ENCODE measurements at places on chromosomes 3 and 15.
A peak's percentile ranks its signal among the peaks of the same experiment; 100 is the strongest.

DNA sequence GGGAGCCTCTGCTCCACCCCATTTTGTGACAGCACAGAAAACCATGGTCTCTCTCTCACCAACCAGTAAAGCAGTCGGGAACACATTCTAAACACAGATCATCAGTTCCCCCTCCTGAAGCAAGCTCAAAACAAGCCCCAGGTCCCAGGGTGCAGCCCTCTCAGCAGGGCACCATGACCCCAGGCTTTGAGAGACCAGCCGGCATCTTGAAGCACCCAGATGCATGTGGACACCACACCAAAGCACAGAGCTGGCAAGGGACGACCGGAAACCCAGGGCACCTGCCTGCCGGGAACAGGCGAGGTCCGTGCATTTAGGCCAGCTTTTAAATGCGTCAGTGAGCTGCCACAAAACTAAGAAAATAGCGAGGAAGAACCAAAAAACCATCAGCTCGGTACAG, 103.2 kb upstream of the IQSEC1 start:
- DNase-seq = no peak

- DNase-seq = no peak
Measured at GRCh38 chr15:48624700-48625099, 20.8 kb downstream of the FBN1 start.

DNA sequence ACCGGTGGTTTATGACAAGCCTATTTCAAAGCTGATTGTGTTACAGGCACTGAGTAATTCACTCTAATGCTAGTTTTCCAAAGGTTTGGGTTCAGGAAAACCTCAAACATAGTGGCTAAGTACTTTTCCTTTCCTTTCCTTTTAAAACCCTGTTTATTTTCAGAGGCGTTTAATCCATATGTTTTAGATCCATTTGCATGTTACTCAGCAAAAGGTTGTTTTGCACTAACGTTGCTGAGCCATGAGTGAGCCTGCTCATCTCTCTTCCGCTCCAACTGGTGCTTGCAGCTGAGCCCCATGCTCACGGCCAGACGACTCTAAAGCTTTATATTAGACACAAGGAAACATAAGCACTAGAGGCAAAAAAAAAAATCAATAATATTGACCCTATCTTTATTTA, 9.4 kb downstream of the CEMIP start:
- DNase-seq = peak; percentile 28

DNA sequence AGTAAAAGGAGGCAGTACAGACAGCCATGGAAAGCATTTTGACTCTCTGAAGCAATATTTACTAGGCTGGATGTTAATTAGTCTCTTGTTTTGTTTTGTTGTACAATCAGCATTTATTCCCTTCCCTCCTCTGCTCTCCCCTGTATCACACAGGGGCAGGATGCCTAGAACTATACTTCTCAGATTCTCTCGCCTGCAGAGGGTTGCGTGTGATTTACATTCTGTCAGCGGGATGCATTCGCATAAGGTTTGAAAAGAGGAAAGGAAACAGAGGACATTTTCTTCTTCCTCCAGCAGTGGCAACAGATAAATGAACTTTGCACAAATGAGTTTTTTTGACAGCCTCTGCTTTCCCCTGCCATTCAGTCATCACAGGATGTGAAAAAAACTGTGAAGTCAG, 188.3 kb downstream of the RSL24D1 start:
- no peak for DNase-seq

GRCh38 chr3:12929801-12930200, 88.4 kb upstream of the RPL32 start:
- no peak for DNase-seq

GRCh38 chr3:53190659-53191058, 29.6 kb downstream of the PRKCD start:
- DNase-seq = no peak

DNA sequence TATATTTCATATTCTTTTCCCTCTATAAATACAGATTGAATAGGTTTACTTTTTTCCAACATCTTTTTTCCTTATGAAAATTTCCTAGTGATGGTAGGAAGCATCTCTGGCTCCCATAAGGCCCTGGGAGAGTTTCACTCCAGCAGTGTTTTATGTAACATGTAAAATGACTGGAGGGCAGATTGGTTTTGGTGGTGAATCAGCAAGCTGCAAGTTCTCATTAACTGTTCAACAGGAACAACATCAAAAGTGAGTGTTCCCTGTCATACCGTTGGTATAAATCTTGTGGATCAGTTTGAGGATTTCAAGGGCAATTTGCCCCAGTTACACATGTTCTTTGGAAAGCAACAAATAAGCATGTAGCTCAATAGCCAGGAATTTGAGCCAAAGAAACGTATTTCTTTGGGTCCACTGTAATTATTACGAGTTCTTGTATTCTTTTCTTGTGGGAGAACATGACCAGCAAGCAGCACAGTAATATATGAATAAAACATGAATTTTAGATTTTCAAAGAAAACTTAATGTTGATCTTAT, 345.7 kb downstream of the SV2B start:
- DNase-seq = no peak

DNA sequence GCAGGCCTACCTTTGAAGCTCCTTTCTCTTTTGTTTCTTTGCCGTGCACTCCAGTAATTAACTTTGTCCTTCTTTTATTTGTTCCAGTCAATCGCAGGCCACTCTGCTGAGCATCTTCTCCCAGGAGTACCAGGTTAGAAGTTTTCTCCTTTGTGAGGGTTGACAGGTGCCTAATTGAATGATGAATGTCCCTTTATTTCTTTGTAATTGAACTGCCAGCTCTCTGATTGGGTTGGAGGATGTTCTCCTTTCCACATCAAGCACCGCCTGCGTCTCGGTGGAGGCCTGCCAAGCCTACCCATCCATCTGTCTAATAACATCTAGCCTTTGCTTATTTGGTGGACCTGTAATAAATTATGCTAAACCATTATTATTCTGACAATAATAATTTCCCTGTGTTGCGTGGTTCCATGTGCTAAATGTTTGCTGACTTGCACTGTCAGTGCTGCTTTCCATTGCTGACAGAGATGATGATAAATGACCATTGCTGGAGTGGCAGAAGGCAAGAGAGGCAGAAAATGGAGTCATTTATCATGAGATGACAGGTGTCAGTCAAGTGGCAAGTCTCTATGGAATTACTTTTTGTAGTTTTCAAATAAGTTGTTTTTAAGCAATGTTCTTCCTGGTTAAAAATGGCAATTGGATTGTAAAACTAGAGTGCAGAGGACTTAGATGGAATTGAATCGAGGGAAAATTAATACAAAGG, 64.9 kb downstream of the CDIN1 start:
- peak; percentile 29 for DNase-seq

GRCh38 chr3:138946663-138947494, at the start of the genes FOXL2 and FOXL2NB:
FOXL2 (minus strand) TSS chr3:138947137; CDS start chr3:138946722, 415 bp downstream.
FOXL2NB (plus strand) TSS chr3:138947217; CDS start chr3:138947365, 148 bp downstream.
- DNase-seq = no peak

DNA sequence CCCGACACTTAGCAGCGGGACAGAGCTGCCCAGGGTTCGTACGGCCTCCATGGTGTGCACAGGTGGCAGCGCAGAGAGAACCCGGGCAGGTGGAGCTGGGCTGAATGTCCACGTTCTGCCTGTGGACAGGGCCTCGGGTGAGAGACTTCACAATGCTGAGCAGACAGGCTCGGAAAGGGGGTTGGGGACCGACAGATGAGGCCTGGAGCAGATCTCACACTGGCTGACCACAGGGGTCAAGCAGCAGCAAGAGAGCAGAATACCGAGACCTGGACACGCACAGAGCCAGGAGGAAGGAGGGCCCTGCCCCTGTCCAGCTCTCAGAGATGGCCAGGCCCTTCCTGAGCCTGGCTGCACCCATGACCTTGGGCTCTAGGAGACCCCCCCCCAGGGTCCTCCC, 83.0 kb downstream of the VGLL4 start:
- DNase-seq = no peak

DNA sequence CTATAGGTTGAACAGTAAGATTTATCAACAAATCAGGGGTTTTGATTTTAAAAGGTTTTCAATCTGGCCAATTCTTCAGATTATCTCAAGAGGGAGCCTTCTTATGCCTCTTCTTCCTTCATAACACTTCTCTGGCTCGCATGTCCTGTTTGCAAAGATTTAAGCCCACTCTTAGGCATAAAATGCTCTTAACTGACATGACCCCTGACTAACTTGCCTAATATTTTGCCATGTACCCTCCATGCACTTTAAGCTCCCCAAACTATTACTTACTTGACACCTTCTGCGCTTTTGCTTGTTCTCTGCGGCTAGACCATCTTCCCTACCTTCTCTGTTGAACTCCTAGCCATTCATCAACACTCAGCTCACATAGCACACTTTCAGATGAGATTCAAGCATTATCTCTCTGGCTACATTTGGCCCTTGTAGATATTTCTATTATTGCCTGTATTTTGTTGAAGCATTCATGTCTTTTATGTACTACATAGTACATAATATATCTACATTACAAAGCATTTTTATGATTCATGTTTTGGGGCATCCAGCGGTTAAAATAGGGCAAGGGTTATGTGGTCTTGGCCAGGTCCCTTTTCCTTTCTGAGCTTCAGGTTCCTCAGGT, 1.0 kb upstream of the ARIH1 start:
- peak; percentile 34 for DNase-seq

GRCh38 chr3:47113669-47114365, 50.1 kb downstream of the SETD2 start:
- no peak for DNase-seq

- no peak for DNase-seq
Measured at GRCh38 chr3:175484666-175485065, 625.5 kb downstream of the NAALADL2 start.

DNA sequence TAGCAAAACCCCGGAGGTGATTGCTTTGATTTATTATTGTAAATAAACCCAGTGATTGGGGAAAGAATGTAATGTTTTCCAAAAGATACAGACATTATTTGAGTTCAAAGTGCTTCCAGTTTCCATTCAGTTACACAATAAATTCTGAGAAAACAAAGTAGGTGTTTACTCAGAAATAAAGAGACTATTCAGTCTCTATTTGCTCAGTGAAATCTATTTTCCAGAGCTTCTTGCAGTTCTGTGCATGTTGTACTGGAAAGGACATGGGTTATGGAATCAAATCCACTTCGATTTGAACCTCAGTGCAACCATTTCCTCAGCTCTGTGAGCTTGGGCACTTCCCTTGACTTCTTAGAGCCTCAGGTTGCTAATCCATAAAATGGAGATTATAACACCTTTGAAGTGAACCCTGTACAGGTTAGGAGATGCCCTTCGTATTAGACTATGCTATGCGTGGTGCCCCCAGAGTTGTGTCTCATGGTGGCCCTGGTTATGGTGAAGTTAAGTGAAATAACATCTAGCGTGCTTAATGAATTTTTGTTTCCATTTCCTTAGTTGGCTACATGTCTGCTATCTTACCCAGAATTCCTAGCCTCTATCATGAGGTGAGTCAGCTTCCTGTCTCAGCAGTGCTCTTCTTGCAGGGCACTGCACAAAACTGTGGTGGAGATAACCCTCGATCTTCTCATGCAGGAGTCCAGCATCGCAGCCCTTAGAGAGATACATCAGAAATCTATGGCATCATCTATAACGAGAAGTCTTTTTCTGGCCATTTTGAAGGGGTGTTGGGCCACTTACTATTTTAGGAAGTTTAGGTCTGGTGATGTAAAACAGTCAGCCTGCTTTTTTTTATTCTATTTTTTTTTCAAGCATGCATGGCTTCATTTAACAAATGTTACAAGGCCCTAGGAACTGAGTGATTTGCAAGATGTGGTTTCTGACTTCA, 97.7 kb downstream of the RPL39L start:
- no peak for DNase-seq

DNA sequence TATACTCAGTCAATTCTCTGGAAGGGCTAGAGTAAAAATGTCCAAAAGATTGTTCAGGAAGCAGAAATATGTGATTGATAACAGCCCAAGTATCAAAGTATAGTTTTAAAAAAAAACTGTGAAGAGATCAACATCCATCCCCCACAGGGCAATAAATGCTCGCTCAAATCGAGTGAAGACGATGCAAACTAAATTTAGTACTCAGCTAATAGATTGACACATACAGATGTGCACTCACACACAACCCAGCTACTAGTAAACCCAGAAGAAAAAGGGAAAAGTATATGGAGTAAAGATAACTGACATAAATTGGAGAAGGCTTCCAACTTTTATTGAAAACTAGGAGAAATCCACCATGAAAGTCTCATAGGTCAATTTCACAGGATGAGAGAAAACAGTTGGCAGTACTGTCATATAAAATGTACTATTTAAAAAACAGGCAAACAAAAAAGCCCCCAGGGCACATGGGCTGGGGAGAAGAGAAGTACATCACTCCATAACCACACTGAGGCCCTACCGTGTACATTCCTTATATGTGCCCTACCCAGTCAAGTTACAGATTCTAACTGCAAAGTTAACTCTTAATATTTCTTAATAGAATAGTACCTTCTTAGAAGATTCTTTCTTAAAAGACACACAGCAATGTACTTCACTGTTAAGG, 125.7 kb downstream of the TBL1XR1 start:
- no peak for DNase-seq

GRCh38 chr3:13167829-13168228, 94.6 kb upstream of the IQSEC1 start:
- DNase-seq = peak; percentile 59

- peak; percentile 69 for DNase-seq
Measured at GRCh38 chr15:31480356-31481025, 153.9 kb downstream of the KLF13 start.
